T follicular helper cell (primary cell): ENCODE measurements at places on chromosomes 11 and 22.

- DNase-seq, result no peak
Observed at GRCh38 chr22:37959231-37959825, 5.8 kb downstream of the POLR2F start.

DNA sequence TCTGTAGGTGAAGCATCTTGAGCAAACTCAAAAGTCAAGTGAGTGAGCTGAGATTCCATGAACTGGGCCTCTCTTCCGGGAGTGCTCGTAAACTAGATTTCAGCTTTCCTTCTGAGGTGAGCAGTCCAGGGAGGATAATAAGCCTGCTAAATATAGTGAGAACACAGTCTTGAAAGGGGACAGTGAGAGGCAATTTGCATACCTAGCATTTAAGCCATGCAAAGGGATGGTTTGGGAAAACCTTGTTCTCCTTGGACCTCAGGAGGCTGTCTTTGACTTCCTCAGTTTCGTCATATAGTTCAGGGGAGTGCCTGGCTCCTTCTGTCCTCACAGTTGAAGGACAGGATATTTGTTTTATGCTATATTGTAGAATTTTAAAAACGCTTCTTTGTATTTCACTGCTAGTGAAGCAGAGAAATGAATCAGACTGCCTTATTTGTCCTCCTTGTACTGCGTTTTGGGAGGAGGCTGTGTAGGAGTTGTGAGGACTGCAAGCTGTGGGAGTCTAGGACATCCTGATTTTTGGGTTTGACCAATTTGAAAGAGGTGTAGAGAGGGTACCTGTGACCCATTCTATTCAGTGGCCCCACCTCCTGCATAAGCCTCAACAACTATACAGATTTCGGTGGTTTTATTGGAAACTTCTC lies 11.0 kb upstream of the SORL1-AS1 start:
- DNase-seq, result no peak

DNA sequence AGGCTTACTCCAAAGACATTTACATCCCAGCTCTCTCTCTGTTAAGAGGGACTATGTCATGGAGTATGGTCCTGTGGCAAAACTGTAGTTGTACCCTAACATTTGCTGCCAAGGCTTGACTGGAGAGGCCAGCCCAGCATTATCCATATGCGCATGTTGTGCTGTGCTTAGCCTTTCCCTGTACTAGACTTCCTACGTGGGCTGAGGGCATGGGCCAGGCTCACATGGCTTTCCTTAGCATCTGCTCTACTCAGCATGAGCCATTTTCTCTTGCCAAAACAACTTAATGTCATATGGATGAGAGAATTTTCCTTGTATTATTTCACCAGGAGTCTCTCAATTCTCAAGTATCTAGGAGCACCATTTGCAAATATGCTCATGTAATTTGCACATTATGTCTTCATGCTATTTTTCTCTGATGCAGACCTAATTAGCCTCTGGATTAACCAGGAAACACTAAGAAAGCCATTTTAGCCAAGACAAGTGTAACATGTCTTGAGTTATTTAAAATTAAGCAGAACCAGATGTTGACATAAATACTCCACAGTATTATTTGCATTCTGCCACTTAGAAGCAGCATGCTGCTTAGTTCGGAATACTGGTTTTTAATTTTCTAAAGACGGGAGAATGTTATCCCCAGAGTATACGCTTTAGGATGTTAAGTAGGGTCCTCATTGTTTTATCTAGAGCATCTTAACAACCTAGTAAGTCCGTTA lies 71.7 kb upstream of the FAR1 start:
- DNase-seq, result no peak

DNA sequence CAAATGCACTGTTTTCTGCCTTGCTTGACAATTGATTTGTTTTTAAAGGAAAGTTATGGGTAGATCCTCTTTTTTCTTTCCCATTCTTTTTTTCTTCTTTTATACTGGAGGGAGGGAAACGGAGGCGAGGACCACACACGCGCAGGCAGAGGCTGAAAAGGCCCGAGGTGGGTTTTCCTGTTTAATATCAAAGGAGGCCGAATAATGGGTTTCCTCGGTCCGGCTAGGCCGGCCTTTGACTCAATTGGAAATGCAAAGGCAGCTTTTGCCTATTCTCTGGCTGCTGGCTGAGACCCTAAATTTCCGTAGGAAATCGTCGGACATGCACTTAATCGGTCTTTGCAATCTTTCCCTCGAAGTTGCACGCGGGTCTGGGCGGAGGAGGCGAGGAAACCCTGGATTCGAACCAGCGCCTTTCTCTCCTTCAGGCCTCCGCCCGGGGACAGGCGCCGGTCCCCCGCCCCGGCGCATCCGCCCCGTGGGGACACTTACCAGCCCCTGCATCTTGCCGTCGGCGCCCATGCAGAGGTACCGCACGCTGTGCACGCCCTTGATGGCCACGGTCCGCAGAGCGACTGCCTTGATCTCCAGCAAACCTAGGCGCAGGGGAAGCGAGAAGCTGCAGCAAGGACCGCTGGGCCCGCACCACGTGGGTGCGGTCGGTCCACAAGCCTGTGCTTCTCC lies 911 bp downstream of the FGF19 start:
- no peak for DNase-seq

DNA sequence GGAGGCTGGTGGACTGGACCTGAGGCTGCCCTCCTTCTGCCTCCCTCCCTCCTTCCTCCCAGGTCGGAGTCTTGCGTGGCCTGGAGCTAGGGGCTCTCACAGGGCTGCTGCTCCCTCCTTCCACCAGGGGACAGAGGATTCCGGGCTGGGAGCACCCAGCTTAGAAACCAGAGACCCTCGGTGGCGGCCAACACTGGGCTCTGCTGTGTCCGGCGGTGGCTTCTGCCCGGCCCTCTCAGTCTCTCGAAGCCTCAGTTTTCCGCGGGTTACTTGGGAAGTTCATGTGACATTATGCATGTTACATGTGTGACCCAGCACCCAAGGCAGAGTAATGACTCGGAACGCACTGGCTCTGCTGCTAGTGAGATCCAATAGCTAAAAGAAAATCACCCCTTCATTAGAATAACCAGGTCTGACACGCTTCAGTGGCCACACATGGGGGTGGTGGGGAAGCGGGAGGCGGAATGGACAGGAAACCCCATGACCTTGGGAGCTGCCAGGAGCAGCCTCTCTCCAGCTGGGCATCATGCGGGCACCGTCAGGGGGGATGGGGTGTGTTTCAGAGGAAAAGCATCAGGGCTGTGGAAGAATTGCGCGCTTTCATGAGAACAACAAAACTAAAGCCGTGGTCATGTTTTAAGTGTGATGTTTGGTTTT lies 5.9 kb upstream of the MRGPRG start:
- DNase-seq, result no peak

- DNase-seq, result no peak
Observed at GRCh38 chr11:84398017-84398626, 1112.0 kb upstream of the CCDC90B start.
